ENCODE measurements at places on chromosomes 2 and 18.

- DNase-seq, result no peak
Observed at GRCh38 chr18:71370671-71371445, 1082.0 kb downstream of the SOCS6 start.

GRCh38 chr2:70743068-70743467, 24.9 kb downstream of the ADD2 start:
- no peak for DNase-seq

DNA sequence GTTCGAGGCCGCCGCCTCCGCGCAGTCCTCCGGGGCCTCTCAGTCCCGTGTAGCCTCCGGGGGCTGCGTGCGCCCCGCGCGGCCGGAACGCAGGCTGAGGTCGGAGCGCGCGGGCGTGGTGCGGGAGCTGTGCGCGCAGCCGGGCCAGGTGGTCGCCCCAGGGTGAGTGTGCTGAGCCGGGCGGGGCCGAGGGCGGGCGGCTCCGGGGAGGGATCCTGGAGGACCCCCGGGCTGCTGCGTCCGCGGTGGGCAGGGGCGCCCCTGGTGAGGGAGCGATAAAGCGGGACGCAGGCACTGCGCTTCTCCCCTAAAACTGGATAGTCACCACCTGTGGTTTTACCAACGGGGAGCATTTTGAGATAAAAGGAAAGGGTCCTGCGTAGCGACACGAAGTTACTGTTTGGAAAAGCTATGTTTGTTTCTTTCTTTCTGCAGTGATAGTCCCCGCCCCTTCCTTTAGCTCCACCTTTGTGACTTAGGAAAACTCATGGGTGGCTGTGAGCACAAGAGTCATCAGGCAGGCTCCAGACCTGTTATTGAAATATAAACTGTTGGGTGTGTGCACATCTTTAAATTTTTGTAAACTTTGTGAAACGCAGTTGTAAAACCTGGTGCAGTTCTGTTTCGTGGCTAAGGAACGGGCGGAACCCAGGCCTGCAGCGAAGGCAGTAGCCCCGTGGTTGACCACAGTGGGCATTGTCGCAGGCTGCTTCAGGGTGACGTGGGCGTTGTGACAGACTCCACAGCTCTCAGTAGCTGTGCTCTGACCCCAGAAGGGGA, 687 bp downstream of the CTDP1 start:
- peak; percentile 49 for DNase-seq

GRCh38 chr18:54675076-54675475, 84.0 kb downstream of the DYNAP start:
- no peak for DNase-seq

- peak; percentile 28 for DNase-seq
Observed at GRCh38 chr2:38610851-38611801, 8.4 kb upstream of the HNRNPLL start.

DNA sequence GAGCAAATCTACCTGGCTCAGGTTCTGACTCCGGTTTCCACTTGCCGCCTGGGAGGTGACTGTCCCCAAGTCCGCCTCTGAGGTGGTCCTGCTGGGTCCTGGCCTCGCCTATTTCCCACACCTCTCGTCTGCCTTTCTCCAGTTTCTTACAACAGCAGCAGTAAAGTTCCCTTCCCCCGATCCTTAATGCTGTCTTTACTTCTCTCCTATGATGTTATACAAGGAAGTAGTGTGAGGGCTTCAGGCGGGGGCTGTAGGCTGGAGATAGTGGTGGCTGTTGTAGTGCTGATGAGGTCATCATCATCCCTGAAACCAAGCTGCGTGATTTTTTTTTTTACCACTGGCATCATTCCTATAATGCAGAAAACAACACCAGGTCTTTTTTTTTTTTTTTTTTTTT, 18.9 kb downstream of the TGIF1 start:
- no peak for DNase-seq

DNA sequence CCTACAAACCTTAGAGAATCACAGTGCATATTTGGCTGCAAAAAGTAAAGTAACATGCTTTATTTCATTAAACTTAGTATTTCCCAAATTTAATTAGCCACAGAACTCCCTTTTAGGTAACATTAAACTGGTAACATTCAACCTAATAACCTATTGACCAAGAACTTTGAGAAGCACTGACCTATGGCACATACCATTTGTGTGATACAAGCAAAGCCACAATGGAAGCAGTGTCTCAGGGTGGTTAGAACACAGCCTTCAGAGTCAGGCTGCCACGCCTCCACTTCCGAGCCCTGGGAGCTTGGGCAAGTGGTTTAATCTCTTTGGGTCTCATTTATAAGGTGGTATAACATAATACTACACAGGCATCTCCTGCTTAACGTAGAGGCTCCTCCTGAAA, 301.4 kb downstream of the PDE11A start:
- peak; percentile 6 for DNase-seq

DNA sequence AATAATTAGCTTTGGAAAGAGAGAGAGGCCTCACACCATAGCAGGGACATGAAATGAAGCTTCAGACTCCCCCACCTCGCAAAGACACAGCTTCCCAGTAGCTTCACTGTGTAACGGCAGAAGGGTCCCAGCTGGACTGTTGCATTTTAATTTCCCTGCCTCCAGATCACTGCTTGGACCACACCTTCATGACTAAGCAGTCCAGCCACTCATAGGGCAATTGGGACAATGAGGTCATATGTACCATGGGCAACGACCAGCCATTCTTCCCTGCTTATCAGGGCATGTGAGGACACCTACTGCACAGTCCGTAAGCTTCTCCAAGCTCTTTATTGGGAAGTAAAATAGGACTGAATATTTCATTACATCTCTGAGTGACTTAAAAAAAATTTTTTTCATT, 183.0 kb downstream of the MREG start:
- DNase-seq, result peak; percentile 79

DNA sequence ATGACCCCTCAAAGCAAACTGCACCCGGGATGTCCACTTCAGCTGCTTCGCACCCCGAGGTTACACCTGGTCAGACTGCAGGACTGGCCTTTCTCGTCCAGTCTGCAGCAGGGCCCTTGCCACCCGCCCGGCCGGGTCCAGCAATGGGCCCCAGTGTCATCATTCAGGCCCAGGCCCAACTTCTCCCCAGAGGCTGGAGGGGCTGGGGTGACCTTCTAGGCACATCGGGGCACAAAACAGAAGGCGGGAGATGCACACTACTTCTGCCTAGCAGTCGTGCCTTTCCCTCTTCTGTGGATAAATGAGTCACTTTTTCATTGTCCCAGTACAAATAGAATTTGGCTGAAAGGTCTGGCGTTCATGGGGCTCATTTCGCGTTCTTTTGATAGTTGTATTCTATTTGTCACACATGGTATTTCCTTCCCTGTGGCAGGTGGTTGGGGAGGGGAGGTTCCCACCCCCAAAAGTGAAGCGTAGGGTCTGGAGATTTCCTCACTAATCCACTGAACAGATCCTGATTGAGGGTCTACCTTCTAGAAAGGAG, 56.9 kb upstream of the ID2 start:
- no peak for DNase-seq

DNA sequence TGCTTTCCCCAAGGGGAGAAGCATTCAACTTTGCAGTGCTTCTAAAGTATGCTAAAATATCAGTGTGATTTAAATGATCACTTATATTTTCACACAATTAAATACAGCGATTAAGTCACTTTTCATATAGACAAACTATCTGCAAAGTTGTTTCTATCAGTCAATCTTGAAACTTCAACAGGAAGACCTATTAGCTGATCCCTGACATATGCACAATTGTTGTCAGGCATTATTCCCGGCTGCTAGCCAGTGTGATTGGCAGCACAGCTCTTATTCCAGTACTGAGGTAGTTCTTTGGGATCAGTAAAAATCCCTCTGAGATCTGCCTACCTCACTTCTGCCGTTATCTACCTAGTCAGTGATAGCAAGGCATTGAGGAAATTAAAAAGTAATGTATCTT, 629.5 kb downstream of the NR4A2 start:
- DNase-seq, result no peak

DNA sequence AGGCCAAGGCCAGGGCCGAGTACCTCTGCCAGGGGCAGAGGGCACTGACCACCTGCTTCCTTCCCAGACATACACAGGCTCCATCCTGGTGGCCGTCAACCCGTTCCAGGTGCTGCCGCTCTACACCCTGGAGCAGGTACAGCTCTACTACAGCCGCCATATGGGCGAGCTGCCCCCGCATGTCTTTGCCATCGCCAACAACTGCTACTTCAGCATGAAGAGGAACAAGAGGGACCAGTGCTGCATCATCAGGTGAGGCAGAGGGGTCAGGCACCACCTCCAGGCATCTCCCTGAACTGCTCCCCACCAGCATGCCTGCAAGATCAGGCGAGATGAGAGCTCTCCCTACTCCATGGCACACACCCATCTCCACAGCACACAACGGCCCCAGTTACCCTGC, 31.1 kb downstream of the MYO7B start:
- no peak for DNase-seq

- DNase-seq, result no peak
Observed at GRCh38 chr2:15880226-15881119, 59.9 kb upstream of the MYCN start.

GRCh38 chr2:109410039-109410815, 203.5 kb downstream of the SEPTIN10 start:
- peak; percentile 55 for DNase-seq

- no peak for DNase-seq
Observed at GRCh38 chr2:22136446-22136845, 1012.7 kb downstream of the TDRD15 start.

- no peak for DNase-seq
Observed at GRCh38 chr2:25608718-25609117, 64.7 kb downstream of the DTNB start.

DNA sequence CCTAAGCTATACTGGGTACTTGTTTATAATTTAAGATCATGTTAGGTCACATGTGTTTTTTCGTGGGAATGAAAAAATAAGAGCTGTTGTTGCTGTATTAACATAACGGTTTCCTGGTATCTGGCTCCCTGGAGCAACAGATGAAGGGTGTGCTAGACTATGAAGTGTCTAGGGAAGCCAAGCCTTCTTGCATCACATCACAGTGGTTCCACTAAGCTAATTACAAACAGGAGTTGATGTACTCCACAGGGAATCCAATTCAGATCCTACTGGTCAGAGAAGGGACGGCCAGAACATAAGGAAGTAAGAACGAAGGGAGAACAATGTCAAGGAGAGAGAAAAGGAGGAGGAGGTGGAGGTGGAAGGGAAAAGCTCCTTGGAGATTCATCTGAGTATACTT, 193.0 kb upstream of the CYP26B1 start:
- DNase-seq, result peak; percentile 82

DNA sequence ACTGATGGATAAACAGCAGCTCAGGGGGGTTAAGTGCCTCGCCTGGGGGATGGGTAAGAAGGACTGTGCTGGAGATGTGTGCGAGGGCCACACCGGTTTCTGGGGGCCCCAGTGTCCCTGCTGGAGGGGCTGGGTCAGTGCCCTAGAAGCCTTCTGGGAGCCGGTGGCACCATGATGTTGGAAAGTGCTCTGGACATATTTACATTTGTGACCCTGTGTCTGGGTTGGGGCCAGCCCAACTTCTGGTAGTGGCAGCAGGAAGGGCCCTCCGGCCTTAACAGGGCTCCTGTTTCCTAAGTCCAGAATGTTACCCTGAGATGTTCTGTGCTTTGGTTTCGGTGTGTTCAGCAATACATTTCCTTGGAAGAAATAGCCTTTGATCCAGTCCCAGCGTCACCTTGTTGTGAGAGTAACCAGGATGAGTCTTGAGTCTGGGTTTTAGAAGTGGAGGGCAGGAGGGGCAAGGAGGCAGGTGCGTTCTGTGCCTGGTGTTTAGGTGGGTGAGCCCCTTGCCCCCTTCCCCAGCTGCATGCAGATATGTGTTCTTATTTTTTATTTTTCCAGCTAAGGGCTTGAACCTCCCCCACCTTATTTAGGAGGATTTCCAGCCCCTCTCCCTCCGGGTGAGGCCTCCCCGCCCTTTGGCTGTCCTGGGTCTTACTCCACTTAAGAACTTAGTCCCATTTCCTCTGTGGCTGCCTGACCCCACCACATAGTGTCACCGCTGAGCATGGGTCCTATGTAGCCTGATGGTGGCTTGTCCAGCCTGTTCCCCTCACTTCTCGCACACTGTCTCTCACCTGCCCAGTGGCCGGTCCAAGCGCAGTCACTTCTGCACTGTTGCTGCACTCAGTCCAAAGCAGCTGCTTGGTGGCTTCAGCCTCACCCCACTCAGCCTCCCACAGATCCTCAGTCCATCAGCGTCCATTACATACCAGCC, 132.7 kb upstream of the HS6ST1 start:
- DNase-seq, result no peak

DNA sequence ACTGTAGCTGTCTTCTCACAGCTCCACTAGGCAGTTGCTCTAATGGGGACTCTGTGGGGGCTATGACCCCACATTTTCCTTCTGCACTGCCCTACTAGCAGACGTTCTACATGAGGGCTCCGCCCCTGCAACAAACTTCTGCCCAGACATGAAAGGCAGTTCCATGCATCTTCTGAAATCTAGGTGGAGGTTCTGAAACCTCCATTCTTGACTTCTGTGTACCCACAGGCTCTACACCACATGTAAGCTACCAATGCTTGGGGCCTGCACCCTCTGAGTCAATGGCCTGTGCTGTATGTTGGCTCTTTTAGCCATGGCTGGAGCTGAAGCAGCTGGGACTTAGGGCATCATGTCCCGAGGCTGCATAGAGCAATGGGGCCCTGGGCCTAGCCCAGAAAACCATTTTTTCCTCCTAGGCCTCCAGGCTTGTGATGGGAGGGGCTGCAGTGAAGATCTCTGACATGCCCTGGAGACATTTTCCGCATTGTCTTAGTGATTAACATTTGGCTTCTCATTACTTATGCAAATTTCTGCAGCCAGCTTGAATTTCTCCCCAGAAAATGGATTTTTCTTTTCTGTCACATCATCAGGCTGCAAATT, 123.0 kb downstream of the MYCN start:
- DNase-seq, result no peak

- DNase-seq, result no peak
Observed at GRCh38 chr18:78416853-78417252, 562.8 kb upstream of the SALL3 start.

GRCh38 chr18:27363872-27364271, 178.8 kb upstream of the CHST9 start:
- no peak for DNase-seq

GRCh38 chr2:40450066-40450795, 1.7 kb downstream of the SLC8A1 start:
- DNase-seq, result peak; percentile 61

GRCh38 chr2:24642351-24642750, 150.8 kb downstream of the PTRHD1 start:
- no peak for DNase-seq

DNA sequence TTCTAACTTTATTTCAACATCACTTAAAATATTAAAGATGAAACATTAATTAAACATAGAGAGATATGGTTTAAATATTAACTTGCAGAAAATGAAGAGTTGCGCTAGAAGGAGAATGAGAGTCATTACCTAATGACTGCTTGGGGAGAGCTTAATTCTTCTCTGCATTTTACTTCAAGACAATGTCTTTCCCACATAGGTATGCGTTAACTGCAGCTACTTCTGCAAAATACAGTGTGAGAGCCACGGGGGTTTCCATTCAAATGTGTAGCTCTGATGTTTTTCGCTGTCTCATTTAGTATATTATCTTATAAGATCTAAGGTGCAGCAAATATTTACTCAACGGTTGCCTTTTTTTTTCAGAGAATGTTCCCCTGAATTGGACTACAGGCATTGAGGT, 126.7 kb downstream of the TMX3 start:
- DNase-seq, result no peak
